ENCODE measurements at places on chromosomes 2 and 18.

DNA sequence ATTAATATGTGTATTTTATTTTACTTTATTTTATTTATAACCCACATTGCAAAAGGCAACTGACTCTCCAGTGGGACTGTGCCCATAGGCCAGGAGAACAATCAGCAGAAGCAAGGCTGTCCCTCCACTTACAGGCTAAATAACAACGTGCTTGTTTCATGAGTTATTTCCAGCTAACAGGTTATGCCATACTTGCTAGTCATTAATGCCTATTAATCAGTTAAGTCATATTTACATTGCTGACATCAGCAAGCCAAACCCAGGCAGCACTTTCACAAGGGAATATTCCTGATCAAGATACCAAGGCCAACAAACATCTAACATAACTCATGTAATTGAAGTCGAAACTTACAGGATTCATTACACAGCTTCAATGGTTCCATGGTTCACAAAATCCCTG is 92.1 kb downstream of the EN1 start:
- DNase-seq: no peak

- DNase-seq: no peak
Measured at GRCh38 chr2:10686176-10686730, 3.5 kb downstream of the NOL10 start.

DNA sequence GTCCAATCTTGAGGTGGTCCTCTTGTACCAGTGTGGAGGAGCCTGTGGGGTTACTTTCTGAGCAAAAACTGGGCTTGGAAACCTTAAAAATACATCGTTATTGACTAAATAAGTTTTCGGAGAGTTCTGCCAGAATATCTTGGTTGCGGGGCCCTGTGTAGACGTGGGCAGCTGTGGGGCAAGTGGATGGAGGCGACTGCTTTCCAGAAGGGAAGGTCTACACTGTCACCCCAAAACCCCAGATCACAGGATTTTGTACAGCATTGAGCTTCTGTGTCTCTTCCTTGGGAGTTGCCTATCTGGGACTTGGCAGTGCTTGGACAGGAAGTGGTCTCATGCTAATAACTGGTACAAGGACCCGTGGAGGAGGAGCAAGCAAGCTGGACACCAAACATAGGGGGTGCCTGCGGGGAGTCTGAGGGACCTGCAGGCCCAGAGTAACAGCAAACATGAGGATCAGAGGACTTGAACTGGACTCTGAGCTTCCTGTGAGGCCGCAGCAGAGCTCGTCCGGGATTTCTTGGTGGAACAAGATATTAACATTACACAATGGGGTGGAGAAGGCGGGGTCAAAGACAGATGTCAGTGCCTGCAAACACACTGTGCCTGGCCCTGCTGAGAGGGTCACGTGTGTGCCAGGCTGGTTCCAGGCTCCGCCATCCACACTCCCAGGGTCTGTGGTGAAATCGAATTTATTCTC is 48.0 kb upstream of the CTLA4 start:
- DNase-seq: no peak

GRCh38 chr2:200373973-200374416 is 67.5 kb downstream of the SPATS2L start:
- DNase-seq: no peak

DNA sequence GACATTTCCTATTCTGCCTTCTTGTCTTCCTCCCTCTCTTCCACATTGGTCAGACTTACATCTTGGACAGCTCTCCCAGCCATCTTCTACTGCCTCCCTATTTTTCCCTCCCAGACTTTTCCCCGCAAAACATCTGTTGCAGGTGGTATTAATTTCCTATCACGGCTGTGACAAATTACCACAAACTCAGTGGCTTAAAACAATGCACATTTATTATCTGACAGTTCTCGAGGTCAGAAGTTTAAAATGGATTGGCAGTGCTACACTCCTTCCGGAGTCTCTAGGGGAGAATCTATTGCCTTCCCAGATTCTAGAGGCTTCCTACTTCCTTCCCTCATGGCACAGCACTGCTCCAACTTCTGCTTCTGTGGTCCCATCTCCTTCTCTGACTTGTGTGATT is 33.3 kb downstream of the STRADB start:
- peak; percentile 18 for DNase-seq

GRCh38 chr18:48459465-48459864 is 50.3 kb upstream of the ZBTB7C start:
- no peak for DNase-seq

DNA sequence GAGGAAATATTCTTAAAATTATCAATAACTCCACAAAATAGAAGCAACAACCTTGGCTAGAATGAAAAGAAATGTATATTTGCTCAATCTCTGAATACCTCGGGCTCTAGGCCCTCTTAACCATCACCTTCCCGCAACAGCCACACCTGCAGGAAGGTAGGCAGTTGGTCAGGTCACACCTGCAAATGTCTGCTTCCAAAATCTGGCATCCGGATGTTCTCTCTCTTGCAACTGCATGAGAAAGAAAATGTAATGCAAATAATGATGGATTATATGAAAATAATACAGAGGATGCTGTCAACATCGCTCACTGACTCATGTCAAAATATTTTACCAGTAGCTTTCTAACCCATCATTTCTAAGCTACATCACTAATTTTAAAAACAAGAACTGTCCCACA is 148.3 kb downstream of the SATB2 start:
- no peak for DNase-seq

DNA sequence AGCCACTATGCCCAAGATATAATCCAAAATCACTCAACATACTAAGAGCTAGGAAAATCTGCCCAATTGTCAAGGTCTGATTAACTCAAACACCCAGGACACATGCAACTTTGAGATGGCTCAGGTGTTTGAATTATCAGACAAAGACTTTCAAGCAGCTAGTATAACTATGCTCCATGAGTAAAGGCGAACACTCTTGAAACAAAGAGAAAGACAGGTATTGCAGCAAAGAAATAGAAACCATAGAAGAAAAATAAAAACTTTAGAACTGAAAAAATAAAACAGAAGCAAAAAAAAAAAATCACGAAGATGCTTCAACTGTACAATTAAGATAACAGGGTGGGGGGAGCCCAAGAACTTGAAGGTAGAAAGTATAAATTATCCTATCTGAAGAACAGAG is 214.2 kb downstream of the EIPR1 start:
- DNase-seq: no peak

- DNase-seq: no peak
Measured at GRCh38 chr2:238280083-238280825, 8.2 kb downstream of the PER2 start.
